ENCODE measurements at places on chromosomes 4 and X.

- no peak for DNase-seq
Observed at GRCh38 chr4:183950536-183950935, 45.4 kb downstream of the STOX2 start.

GRCh38 chrX:2187352-2188115, 313.2 kb downstream of the DHRSX start:
- DNase-seq, result no peak

GRCh38 chrX:80223982-80224579, 196.2 kb upstream of the TENT5D start:
- DNase-seq, result no peak

DNA sequence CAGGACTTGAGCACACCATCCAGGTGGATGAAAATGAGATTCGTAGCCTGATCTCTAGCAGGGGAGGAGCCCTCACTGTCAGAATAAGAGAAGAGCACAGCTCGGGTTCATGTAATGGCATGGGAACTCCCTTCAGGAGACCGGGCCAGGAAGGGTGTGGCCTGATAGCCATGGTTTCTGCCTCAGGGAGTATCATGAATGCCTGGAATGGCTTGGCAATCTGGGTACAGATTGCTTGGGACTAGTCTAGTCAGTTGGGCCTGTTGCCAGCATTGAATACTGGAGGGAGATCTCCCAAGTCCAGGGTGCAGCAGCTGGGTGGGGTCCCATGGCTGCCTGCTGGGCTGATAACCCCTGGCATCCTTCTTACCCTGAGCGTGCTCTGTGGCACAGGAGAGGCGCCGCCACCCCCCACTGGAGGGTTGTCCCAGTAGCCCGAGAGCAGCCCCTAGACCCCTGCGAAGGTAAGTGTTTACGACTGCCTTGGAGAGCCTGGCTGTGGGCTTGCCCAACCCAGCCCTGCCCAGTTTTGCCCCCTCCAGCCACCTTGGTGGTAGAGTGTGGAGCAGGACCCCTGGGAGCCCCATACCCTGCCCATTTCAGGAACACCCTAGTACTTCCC, 298.8 kb downstream of the TEX13A start:
- DNase-seq, result no peak

- DNase-seq, result no peak
Observed at GRCh38 chr4:123930996-123931395, 534.4 kb downstream of the SPRY1 start.

- no peak for DNase-seq
Observed at GRCh38 chr4:126364311-126364911, 1049.7 kb downstream of the FAT4 start.

- DNase-seq, result no peak
Observed at GRCh38 chr4:188596021-188596420, 456.8 kb downstream of the TRIML1 start.

Data from NCI-H1436 (cell line).